ENCODE measurements at places on chromosomes 1 and 21.

GRCh38 chr1:159442428-159442827, 2.9 kb downstream of the OR10J1 start:
- DNase-seq, result no peak

DNA sequence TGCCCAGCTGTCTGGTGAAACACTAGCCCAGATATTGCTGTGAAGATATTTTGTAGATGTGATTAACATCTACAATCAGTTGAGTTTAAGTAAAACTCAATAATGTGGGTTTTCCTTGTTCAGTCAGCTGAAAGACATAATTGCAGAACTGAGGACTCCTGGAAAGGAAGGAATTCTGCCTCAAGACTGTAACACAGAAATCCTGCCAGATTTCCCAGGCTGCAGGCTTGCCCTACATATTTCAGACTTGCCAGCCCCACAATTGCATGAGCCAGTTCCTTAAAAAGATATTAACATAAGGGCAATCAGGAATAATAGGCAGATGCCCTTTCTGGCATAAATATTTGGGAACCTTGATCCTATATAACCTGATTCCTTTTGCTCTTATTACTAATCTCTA, 14.2 kb upstream of the NIBAN1 start:
- DNase-seq, result no peak

GRCh38 chr1:17167786-17168090, 37.2 kb upstream of the PADI1 start:
- no peak for DNase-seq

- no peak for DNase-seq
Observed at GRCh38 chr1:71019233-71019969, 28.2 kb downstream of the PTGER3 start.

DNA sequence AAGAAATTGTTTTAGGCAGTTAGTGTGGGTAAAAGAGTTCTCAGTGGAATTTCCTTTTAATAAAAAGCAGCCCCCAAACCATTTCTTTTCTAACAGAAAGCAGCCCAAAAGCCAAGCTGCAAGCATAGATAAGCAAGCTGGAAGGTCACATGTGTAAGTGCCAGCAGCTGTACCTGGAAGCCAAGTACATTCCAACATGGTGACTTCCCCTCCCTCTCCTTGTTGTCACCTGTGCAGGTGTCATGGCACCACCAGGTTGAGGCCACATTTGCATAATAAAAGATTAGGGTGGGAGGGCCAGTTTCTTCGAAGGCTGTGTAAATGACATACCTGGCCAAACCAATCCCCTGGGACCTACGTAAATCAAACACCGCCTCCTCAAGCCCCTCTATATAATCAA, 240.3 kb upstream of the RAB4A start:
- DNase-seq, result no peak

DNA sequence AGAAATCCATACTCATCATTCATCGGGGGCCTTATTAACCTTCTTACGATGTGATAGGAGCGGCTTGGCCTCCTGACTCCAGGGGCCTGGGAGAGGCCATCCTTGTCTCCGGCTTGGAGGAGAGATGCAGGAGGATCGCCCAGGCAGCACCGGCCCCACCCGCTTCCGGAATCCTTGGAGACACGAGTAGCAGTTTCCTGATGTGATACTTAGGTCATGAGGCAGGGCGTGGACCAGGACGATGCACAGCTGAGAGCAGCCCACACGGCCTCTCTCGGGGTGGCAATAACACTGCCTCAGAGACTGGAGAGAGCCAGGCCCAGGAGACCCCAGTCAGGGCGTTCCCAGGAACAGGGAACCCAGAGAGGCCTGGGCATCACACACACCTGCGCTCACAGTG, 163.6 kb upstream of the ARHGEF16 start:
- no peak for DNase-seq

DNA sequence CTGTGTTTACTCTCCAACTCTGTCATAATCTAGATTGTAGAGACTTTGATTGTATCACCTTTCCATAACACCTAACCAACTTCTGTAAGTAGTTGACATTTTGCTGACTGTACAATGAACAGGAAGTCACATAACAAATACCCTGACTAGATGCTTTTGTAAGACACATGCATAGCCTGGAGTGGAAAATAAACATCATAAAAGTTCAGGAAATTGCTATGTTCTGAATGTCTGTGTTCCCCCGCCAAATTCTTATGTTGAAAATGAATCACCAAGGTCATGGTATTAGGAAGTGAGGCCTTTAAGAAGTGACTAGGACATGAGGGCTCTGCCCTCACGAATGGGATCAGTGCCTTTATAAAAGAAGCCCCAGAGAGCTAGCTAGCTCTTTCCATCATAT, 40.4 kb upstream of the ZSWIM5 start:
- peak; percentile 18 for DNase-seq

DNA sequence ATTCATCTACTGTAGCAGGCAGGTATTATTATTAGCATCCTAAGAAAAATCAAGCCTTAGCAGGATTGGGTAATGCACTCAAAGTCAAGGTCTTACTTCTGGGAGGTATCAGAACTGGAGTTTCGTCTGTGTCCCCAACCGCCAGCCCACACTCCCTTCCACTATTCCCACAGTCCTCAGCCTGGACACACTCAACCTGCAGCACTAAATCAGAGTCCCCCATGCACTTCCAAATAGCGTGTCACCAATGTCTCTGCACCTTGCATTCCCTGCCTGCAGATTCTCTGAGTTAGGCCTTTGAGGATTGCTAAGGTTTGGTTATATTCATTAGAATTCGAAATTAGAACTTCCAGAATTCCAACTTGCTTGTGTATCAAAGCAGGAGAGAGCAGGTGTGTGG, 3.9 kb downstream of the LYPD8 start:
- no peak for DNase-seq

DNA sequence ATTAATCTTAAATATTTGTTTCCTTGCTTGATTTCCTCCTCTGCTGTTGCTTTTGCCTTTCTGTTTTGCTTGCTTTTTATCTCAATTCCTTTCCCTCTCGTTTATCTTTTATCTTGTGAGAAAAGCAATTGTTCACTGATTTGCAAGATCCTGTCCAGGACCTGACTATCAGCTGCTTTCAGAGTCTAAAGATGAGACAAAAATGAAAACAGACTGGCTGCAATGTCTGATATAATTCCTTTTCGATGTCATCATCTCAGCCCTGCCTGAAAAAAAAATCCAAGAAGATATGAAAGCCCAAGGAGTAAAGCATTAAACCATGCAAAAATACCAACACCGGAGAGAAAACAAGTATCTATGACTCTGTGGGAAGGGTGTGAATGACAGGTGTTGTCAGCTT, 225.5 kb downstream of the PATJ start:
- DNase-seq, result no peak

DNA sequence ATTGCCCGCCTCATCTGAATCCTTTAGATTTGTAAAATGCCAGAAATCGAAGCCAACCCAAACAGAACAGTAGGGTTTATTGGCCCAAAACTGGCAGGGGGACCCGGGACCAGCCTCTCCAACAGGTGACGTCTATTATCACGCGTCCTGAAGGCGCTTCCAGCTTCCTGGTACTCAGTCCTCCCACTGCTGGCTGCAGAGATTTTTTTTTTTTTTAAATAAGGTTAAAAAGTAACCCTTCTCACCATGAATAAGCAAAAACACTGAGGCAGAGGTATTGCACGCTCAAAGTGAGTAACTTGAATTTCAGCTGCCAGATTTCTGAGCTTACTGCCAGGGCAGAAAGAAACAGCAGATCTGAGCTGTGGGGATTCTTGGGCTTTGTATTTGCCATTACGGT, 54.4 kb upstream of the GCLM start:
- DNase-seq, result no peak
